ENCODE measurements at places on chromosomes 2 and 18.

GRCh38 chr2:33484042-33484621 lies 7.7 kb downstream of the RASGRP3 start:
- DNase-seq: no peak

DNA sequence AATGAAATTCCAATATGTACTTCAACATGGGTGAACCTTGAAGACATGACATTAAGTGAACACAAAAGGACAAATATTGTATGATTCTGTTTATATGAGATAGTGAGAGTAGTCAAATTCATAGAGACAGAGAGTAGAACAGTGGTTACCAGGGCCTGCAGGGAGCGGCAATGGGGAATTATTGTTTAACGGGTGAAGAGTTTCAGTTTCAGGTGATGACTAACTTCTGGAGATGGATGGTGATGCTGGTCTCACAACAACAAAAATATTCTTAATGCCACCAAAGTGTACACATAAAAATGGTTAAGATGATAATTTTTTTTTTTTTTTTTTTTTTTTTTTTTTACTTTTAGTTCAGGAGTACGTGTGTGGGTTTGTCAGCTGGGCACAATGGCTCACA lies 109.4 kb upstream of the TMEM200C start:
- no peak for DNase-seq

DNA sequence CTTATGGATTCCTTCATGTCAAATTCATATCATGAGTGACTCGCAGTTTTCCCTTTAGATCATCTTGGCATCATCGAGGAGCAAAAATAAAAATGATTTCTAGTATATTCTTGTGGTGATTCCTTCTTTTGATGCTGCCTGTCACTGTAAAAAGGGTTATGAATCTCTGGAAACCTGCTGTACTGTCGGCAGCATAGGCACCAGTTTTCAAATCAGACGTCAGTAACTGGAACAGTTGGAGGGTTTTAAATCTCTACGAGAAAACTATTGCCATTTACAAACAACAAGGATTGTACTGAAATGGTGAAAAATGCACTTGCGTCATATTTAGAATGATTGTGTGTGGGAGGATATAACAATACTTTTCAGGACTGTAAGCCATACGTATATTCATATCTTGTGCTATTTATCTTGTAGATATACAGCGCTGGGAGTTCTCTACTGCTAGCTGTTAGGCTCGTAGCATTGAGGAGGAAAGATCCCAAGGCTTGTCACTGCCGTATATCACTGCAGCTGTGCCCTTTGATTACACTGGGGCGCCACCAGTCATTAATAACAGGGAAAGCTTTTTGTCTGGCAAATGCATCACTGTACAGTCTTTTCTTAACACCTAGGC lies 320.7 kb downstream of the MTX2 start:
- no peak for DNase-seq

GRCh38 chr2:173759959-173760358 lies 205.2 kb downstream of the SP3 start:
- DNase-seq: no peak

GRCh38 chr2:235180642-235181041 lies 228.8 kb downstream of the SH3BP4 start:
- DNase-seq: no peak
